ENCODE measurements at places on chromosomes 3 and 15.

GRCh38 chr3:116963802-116964201, 254.2 kb downstream of the TUSC7 start:
- DNase-seq = no peak

DNA sequence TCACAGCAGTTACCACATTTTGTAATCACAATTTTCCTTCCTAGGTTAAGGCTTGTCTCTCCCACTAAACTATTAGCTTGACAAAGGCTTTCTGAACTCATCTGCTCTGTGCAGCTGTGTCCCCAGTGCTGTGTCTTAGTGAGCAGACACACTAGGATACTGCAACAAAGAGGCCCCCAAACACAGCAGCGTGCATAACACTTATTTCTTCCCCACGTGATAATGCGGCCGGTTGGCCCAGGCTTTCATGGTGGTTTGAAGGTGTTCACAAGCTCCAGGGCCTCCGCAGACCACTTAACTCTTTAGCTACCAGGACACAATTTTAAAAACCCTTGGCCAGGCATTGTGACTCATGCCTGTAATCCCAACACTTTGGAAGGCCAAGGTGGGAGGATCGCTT, 2.2 kb upstream of the HDAC11 start:
- DNase-seq = no peak

- no peak for DNase-seq
Measured at GRCh38 chr3:172824229-172824628, 73.7 kb downstream of the ECT2 start.

- DNase-seq = no peak
Measured at GRCh38 chr15:77836121-77836692, 203.5 kb upstream of the LINGO1 start.

DNA sequence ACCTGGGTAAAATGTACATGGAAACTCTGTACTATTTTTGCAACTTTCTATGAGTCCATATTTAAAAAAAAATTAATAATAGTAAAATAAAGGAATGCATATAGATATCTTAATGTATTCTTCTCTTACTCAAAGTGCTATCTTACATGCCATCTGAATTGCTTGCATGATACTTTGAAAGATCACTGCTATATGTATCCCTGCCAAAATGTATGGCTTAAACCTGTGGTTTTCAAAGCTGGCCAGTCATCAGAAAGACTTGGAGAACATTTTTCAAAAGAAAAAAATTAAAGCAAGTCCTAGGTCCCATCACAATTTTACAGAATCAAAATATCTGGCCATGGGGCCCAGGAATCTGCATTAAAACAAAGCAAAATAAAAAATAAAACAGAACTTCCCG, 262.1 kb downstream of the LPP start:
- DNase-seq = no peak

DNA sequence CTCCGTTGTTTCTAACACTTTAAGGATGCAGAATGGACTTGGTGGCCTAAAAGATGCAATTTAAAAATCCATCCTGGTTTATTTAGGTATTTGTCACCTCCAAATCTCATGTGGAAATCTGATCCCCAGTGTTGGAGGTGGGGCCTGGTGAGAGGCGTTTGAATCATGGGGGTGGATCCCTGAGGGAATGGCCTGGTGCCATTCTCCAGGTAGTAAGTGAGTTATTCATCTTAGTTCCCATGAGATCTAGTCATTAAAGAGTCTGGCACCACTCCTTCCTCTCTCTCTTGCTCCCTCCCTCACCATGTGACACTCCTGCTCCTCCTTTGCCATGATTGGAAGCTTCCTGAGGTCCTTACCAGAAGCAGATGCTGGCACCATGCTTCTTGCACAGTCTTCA, 339.1 kb downstream of the NTRK3 start:
- DNase-seq = no peak

DNA sequence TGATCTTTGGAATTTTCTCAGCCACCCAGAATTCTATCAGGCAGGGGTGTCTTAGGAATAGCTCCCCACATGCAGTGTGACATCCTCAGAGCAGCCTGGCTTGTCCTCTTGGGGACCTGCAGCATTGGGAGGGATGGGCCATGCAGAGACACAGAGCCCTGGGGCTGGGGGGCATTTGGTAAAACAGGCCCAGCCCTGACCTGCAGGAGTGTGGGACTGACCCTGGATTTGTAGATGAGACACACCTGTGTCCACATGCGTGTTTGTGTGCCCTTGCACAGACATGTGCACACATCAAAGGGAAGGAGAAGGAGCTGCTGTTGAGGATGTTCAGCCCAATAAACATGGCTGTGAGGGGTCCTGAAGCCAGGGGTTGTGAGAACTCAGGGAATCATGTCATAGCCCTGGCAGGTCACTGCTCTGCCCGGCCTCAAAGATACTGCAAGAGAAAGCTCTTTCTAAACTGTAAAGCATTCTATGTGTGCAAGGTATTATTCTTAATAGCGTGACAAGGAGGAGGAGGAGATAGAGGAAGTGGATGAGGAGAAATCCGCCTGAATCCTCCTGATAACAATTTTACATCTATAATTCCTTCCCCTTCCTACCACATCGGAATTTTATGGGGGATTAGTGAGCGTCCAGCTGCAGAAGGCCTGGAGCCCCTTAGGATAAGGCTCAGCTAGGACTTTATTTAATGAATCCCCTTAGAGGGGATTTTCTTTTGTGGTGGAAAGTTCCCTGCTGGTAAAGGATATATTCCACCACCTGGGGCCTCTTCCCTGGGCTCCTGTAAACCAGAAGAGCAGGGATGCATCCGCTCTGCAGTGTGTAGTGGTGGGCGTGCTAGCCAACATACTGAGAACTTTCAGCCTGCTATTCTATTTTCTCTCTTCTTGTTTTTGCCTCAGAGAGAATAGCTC, 245.5 kb downstream of the EPHB1 start:
- peak; percentile 56 for DNase-seq

DNA sequence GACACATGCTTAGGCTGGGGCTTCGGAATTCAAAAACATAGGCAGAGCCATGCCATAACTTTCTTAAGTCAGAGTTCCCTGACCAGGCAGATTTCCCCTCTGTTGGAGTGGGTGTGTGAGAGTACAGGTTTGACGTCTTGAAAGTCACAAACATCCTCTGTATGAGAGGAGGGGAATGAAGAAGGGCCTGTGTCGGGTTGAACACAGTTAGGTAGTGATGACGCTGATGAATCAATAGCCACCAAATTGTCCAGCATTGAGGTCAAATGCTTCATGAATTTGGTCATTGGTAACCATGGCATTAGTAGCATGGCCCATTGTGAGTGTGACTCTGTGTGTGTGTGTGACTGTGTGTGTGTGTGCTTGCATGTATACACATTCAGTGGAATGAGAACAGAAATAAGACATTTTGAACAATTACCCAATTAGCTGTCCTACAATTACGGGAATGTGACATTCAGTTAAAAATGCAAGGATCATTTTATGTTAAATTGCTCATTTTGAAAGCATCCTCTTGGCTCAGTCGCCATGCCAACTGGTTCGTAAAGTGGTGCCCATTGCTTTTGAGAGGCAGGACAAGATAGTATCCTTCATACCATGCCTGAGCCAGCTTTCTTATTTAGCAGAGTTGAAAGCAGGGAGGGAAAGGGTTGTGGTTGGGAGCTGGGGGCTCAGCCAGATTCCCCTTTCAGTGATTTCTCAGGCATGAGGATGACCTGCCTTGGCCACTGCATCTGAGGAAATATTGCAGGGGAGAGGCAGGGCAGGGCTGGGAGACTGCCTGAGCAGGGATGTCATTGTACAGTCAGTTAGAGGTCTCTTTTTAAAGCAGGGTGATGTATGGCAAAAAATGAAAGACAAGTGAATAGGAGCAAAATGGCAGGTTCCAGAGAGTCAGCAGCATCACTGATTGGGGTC, 35.4 kb downstream of the RBP2 start:
- no peak for DNase-seq

DNA sequence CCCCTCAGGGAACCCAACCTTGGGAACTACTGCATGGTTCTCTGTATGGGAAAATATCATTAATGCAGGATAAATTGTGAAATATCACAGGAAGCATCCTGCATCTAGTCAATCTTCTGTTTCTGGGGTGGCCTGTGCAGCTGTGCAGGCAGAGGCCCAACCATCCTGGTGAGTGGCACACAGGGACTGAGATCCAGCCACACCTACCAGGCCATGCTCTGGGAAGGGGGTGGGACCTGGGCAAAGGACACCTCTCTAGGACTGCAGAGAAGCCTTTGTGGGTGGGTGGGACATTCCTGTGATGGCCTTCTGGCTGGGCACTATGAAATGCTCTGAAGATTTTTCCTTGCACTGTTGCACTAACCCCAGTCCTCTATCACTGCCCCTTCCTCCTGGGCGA, 26.8 kb downstream of the CCRL2 start:
- DNase-seq = no peak

- DNase-seq = no peak
Measured at GRCh38 chr3:116070061-116070460, 375.2 kb downstream of the LSAMP start.

- no peak for DNase-seq
Measured at GRCh38 chr3:2934541-2934940, 175.6 kb downstream of the IL5RA start.

DNA sequence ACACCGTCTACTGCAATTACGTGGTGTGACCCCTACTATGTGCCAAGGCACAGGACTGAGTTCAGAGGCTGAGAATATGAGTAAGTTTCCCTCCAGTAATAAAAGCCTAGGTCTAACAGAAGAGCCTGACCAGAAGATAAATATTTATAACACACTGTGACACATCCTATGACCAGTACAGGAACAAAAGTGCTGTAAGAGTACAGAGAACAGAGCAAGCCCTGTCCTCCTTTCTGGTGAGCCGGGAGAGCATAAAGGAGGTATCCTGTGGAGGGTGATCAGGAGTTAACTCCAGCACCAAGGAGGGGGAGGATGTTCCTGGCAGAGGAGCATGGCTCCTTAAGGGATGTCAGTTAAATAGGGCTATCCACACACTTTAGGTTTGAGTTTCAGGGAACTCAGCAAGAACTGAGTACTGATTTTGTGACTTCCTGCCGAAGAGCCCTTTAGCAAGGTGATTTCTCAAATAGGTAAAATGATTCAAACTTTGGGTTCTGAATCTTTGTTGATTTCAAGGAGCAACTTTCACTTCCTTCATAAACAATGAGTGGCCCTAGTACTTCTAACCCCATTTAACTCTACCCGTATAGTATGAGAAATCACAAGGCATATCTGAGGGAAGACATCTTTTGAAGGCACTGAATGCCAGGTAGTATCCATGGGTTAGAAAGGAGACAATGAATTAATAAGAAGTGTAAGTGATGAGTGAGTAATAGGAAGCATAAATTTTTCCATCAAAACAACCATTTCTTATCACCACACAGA, 198.0 kb downstream of the THRB start:
- no peak for DNase-seq

GRCh38 chr15:40108061-40108854, 421 bp downstream of the BMF start:
- DNase-seq = no peak

- no peak for DNase-seq
Measured at GRCh38 chr15:29596266-29596665, 226.0 kb downstream of the TJP1 start.

- DNase-seq = no peak
Measured at GRCh38 chr3:157311633-157312375, 124.8 kb upstream of the PTX3 start.

DNA sequence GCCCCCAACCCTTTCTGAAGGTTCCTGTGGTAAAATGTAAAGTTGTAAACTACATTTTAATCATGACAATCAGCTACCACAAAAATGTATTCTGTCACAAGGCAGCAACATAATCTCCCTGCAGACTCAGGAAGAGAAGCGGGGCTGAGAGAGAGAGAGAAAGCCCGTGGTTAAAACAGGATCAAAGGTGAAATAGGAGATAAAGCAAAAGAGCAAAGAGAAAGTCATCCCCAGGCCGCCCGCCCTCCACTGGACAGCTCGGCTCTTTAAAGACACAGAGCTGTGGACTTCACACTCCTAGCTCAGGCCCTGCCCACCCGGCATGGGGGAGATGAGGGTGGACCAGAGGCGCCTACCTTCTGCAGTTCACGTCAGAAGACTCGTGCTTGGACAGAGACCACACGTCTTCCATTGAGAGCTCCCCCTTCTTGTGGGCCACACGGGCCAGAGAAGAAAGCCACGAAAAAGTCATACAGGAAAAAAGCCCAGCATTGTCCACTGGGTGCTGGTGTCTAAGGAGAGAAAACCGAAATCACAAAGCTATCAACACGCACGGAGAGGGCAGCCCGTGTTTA, 29.4 kb downstream of the ABCC5 start:
- DNase-seq = no peak

- DNase-seq = no peak
Measured at GRCh38 chr3:195752546-195753331, 32.0 kb downstream of the MUC20 start.

DNA sequence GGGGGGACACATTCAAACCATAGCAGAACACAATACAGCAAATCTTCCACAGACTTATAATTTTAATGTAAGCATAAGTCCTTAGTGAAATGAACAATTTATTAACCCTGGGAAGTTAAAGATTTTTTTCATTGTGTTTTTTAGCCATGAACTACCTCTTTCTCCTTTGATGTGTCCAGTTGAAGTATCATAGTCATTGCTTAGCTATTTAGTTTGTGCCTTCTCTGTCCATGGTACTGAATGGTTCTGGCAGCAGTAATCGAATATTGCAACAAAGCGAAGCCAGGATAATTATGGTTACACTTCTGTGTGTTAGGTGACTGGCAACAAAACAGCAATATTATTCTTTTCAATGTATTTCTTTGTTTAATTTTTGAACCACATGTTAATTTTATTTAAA, 403.0 kb upstream of the ONECUT1 start:
- DNase-seq = no peak

DNA sequence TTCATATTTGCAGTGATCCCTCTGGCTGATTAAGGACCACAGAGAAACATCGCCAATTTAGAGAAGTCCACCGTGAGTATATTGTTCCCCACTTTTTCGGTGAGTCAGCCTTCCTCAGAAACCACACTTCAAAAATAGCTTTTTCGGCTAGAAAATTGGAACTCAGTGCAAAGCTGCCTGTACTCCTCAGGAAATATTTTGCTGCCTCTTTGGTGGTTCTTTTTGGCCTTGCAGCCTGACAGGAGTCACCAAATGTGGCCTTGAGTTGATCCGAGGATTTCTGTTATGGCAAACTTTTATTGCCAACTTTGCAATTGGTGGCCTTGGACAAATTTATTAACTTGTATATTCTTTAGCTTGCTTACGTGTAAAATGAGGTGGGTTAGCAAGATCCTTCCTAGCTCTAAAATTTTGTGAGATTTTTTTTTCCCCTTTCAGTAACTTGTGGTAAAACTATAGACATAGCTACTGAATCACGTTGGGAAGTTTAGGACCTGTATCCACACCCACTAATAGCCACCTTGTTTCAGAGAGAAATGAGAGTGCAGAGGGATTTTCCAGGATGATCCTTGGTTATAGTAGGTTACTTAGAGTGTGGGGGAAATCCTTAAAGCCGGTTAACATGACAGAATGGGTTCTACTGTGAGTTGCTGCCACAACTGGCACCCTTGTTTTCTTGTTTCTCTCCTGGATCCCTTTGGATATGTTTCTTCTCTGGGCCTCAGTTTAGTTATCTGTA, 9.9 kb downstream of the ARL6IP5 start:
- no peak for DNase-seq

- no peak for DNase-seq
Measured at GRCh38 chr3:183545708-183546107, 9.8 kb downstream of the KLHL6 start.

All from CMK (cell line).